ENCODE measurements at places on chromosomes 1 and 21.

DNA sequence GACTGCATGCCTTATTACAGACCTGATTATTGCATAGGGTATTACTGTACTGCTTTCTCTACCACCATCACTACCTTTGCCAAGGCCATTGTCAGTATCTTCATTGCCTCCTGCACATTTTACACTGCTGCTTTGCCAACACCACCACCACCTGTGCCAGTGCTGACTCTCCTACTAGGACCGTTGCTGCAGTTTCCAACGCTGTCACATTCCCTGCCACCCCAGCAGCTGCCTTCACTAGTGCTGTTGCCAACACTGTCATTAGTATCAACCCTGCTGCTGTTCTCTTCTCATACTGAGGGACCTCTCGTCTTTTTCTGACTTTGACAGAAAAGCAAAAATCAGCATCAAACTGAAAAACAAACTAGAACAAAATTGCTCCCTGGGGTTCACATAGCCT is 394.9 kb upstream of the B3GALT2 start:
- DNase-seq: no peak

DNA sequence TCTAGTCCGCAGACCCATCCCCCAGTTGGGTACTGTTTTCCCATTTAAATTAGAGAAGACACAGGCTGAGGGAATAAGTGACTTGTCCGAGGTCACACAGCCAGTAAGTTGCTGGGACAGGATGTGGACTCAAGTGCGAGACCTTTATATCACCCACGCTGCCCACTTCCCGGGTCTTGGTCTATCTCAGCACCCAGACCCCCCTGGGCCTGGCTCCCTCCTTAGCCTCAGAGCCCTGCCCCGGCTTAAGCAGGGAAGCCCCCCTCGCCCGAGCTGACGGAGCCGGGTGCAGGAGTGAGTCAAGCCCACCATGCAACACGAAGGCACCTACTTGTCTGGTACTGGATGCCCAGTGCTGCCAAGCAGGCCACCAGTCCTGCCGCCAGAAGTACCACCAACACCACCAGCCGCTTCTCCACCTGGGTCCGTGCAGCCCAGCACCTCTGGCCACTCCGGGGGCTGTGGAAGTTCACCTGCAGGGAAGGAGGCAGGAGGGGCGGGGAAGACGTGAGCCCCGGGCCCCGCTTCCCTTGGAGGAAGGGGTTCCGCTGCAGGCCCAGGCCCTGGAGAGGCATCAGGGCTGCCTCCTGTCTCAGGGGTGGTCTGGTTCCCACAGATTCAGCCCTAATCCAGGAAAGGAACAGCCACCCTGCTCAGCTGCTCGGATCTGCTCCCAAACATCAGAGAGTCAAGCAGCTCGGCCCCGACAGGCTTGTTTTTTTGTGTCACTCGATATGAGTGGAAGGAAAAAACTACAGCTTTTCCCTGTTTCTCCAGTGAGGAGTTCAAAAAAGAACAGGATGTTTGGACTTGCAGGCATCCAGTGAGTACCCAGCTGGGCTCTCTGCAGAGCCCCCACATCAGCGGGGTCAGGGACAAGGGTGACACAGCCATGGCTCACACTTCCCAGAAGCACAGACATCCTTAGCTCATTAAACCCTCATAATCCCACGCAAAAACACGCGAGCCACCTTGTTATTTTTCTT is 11.1 kb downstream of the ECE1 start:
- peak; percentile 84 for DNase-seq

GRCh38 chr1:161498646-161499045 is 6.6 kb upstream of the FCGR2A start:
- DNase-seq: no peak

- peak; percentile 11 for DNase-seq
Observed at GRCh38 chr1:9269078-9269501, 23.6 kb upstream of the SPSB1 start.

DNA sequence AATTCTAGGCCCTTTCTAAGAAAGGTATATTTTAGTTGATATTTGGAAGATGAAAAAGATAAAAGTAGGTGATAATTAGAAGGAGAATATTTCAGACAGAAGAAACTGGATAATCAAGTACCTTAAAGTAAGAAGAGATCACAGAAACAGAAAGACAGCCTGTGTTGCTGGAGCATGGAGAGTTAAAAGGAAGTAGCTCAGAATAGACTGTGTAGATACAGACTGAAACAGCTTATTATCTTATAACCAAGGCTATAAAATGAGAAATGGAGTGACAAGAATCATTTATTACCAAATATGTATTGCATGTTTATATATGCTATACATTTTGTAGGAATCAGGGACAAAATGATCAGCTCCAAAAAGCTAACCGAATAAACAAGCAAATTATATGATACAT is 1120.3 kb downstream of the BRINP3 start:
- DNase-seq: no peak

DNA sequence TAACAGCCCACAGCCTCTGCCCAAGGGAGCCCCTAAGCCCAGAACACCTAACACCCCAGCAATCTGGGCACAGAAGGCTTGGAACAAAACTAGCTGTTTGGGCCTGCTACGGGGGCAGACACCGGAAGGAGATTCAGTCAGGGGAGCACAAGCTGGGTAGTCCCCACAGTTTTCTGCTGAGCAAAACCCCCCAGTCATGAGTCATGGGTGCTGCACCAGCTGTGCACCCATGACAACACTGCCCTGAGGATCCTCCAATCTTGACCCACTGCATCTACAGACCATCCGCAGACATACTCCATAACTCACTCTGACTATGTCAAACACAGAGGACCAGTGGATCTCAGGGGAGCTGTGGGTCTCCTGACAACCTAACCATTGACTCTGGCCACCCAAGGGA is 105.1 kb downstream of the LRIG2 start:
- no peak for DNase-seq
